Left kidney (tissue), 8 donors: ENCODE measurements at places on chromosomes 11 and 22. TPM values are rescaled to one million over a fixed set of nuclear protein-coding genes. Genes with fewer than 3 reads are reported as not detected.

The OR52E8 gene
- polyA plus RNA-seq: not detected

The SWAP70 gene
- polyA plus RNA-seq: 25.9 TPM

GRCh38 chr11:130609121-130610035 is 160.9 kb downstream of the ADAMTS15 start:
- no peak for DNase-seq

DNA sequence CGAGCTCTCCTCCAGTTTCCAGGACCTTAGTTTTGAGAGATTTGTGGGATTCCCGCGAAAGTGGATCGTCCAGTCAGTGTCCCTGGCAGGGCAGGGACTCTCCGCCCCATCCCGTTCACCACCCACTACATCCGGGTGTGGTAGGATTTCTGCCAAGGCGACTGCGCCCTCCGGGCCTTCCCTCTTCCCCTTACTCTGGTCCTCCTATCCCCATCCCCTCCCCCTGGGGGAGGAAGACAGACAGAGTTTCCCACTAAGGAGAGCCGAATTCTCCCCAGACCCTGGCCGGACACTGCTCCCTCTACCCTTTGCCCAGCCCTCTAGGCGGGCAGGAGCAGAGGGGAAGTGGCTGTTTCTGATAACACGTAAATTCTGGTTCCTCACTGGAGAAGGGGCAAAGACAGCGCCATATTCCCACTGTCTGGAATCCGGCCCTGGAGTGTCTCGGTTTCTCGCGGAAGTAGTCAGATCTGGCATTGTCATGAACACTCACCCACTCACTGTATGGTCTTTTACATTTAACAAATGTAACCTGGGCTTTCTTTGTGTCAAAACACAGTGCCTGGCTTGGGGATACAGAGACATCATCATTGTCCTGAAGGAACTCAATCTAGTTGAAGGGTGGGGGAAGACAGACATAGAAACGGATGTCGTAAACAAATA is 1.1 kb upstream of the NECTIN1 start:
- DNase-seq: no peak

- DNase-seq: no peak
These were observed 10.4 kb downstream of the OR52K2 start for GRCh38 chr11:4459500-4459899.

- no peak for DNase-seq
These were observed 31.6 kb upstream of the CBX7 start for GRCh38 chr22:39183991-39184585.

DNA sequence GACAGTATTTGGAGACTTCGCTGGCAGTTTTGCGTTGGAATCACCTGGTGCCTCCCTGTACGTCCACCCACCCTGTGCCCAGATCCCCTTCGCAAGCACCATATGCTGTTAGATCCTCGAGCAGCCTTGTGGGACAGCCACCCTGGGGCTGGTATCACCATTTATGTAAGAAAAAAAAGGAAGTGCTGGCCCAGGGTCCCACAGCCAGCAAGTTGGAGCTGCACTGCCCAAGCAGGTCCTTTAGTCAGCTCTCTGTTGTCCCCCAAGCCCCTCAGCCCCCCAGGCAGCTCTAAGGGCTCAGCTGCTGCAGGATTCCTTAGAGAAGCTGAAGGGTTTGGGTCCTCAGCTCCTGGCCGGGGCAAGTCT is 80.3 kb downstream of the FBLN1 start:
- DNase-seq: no peak

DNA sequence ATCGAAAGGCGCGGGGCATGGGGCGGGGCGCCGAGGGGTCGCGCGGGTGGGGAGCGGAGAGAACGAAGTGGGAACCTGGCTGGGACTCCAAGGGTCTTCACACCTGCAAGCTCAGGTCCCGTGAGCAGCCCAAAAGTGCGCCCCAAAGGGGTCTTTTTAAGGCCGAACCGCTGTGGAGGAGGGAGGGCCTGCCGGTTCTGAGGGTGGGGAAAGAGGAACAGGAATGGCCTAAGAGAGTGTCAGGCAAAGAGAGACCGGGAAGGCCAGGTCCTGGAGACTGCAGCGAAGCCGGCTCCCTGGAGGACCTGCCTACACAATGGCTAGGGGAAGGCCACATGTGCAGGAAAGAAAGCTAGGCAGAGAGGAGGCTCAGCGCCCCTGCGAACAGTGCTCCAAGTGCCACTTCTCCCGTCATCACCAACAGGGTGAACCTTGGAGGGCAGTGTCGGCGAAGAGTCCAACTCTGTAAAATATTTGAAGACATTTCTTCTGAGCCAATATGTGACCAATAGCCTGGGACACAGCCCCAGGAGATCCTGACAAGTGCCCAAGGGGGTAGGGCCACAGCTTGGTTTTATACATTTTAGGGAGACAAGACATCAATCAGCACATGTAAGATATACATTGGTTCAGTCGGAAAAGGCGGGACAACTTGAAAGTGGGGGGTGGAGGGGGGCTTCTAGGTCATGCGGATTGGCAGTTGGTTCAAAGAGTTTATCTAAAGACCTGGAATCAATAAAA is 710 bp upstream of the DGCR2 start:
- no peak for DNase-seq

- DNase-seq: no peak
These were observed 22.8 kb upstream of the TFIP11 start for GRCh38 chr22:26534874-26535602.

DNA sequence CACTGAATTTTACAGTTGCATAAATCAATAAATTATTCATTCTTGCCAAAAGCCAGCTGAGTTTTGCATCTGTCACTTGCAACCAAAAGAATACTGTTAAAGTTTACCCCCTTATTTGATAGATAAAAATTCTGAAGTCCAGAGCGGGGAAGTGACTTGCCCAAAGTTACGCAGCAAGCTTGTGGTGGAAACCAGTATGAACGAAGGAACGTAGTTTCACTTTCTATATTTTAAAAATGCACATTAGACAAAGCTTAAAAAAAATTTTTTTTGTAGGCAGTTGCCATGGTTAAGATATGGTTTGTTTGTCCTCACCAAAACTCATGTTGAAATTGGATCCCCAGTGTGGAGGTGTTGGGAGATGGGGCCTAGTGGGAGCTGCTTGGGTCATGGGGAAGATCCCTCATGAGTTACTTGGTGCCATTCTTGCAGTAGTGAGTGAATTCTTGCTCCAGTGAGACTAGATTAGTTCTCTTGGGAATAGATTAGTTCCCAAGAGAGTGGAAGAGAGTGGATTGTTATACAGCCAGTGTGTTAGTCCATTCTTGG is 46.3 kb upstream of the SEZ6L start:
- DNase-seq: no peak

DNA sequence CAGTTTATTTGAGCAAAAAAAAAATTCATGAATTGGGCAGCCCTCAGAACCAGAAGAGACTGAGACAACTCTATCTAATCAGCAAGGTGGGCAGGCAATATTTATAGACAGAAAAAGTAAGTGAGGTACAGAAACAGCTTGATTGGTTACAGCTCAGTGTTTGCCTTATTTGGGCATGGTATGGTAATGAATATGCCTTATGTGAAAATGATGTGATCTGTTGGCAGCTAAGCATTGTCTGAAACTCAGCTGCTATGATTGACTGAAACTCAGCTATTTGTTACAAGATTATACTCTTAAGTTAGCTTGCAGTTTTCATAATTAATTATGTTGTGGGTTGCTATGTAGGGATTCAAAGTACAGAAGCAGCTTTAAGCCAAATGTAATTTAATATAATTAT is 127.6 kb downstream of the CNTN5 start:
- DNase-seq: no peak

DNA sequence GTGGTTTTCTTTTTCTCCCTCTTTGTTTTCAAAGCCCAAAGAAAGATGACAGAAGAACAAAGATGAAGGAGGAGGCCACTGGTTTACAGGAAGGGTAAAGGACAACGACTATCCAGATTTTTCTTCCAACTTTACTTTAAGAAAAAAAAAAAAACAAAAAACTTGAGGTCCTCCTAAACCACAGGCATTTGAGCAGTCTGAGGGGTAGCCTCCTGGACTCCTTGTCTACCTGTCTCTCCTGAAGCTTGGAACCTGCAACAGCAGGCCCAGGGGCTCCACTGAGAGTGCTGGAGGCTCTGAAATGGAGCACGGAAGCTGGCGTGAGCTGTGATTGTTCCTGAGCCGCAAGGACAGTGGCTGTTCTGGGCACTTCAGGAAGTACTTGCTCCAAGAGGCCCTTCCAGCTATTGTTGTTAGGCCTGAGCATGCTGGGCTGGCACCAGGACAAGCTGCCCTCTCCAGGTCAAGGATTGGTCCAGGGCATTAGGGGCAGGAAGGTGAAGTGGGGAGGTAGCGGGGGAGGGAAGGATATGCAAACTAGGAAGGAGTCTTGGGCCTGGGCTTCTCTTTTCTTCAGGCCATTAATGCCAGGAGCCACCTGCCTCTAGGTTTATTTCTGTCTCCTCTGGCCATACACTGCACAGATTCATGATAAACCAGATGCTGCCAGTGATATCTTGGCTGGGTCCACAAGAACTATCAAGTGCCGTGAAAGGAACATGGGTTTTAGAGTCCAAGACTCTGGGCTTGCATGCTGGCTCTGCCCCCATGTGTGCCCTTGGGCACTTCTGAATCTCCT is 147.3 kb downstream of the CCDC34 start:
- DNase-seq: no peak
